ENCODE measurements at places on chromosomes 5 and 9.
A peak's percentile ranks its signal among the peaks of the same experiment; 100 is the strongest.

GRCh38 chr9:91302831-91303230, 58.9 kb downstream of the AUH start:
- peak; percentile 5 for DNase-seq

- no peak for DNase-seq
Measured at GRCh38 chr9:75147638-75148037, 59.3 kb downstream of the OSTF1 start.

DNA sequence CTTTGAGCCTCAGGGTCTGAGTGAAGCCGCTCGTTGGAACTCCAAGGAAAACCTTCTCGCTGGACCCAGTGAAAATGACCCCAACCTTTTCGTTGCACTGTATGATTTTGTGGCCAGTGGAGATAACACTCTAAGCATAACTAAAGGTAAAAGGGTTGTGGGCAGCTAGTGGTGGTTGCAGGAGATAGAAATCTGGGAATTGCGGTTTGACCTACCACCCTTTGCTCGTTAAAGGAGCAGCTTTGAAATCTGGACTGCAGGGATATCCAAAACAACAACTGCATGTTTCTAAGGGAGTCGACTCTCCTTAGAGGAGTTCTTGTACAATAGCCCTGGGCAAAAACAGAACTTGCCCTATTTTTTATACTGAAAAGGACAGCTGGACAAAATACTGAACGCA, 19.0 kb downstream of the ABL1 start:
- DNase-seq = no peak

DNA sequence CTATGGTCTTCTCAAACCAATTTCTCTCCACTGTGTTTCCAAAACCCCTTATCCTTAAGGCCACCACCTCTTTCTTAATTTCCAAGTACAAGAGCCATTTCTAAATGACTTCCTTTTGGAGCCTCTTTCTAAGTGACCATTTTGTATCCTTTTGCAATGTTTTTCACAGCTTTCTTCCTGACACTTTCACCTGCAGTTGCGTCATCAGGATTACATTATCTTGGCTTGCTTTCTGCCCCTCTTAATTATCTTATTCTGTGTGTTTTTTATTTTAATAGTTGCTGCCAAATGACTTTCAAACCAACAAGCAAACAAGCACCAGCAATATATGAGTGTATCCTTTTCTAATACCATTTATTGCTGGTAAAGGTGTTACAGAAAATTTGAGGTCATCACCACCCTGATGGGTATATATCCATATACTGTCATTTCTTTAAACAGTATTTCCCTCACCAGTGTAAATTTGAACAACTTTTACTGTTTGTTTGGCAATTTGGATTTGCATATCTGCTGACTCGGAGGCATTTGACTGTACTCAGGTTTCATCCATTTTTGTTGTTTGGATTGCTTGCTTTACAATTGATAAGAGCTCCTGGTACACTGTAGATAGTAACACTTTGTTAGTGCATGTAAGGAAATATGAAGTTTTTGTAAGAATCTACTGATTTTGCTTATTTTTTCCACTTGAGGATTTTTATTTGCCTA, 5.4 kb upstream of the ANXA1 start:
- DNase-seq = no peak

DNA sequence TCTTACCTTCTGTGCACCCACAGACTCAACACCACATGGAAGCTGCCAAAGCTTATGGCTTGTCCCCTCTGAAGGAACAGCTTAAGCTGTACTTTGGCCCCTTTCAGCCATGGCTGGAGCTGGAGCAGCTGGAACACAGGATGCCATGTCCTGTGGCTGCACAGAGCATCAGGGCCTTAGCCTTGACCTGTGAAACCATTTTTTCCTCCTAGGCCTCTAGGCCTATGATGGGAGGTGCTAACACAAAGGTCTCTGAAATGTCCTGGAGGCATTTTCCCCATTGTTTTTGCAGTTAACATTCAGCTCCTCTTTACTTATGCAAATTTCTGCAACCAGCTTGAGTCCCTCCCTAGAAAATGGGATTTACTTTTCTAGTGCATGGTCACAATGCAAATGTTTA, 461.4 kb upstream of the TYRP1 start:
- no peak for DNase-seq

- no peak for DNase-seq
Measured at GRCh38 chr9:34957492-34958410, at the start of gene PHF24. TSS of gene PHF24 (plus strand) at chr9:34958285. CDS start at chr9:34971299, 13,014 bp downstream.

DNA sequence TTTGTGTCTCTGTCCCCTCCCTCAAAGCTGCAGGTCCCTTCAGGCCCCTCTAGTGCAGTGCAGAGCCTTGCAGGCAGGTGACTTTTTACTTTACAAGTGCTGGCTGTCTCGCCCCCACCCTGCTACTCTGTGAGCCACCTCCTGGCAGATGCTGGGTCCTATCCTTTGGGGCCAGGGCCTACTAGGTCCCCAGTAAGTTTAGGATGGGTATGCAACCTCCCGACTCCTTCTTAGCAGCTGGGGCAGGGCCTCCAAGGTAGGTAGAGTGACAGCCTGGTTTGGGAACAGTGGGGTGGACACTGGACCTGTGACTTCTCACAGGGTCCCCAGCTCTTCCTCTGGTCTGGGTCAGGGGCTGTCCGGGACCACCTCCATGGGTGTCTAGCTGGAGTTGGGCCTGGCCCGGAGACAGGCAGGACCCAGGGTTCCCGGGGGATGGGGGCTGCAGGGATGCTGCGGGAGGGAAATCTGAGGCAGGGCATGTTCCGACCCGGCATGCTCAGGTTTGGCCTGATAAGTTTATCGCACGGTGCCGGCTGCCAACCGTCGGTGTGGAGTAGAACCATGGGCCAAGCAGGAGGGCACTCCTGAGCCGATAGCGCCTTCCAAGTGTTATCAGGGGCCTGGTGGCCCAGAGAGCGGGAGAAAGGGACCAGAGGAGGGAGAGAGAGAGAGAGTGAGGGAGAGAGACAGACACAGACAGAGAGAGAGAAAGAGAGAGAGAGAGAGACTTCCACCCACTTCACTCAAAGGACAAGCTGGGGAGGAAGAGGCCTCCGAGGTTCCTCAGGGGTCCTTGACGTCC, 20.5 kb downstream of the GFI1B start:
- no peak for DNase-seq

DNA sequence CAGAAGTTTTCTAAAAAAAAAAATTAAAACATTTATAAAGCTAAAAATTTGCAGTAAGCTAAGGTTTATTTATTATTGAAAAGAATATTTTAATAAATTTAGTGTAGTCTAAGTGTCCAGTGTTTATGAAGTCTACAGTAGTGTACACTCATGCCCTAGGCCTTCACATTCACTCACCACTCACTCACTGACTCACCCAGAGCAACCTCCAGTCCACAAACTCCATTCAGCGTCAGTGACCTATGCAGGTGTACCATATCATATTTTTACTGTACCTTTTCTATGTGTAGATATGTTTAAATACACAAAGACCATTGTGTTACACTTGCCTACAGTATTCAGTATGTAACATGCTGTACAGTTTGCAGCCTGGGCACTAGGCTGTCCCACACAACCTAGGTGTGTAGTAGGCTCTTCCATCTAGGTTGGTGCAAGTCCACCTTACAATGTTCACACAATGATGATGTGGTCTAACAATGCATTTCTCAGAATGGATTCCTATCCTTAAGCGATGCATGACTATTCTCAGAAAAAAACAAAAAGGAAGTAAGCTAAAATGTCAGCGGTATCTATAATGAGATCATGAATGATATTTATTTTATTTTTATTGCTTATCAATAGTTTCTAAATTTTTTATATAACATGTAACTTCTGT, 336.7 kb downstream of the AGTPBP1 start:
- DNase-seq = no peak

- DNase-seq = no peak
Measured at GRCh38 chr5:73950441-73950873, 324.5 kb downstream of the ARHGEF28 start.

DNA sequence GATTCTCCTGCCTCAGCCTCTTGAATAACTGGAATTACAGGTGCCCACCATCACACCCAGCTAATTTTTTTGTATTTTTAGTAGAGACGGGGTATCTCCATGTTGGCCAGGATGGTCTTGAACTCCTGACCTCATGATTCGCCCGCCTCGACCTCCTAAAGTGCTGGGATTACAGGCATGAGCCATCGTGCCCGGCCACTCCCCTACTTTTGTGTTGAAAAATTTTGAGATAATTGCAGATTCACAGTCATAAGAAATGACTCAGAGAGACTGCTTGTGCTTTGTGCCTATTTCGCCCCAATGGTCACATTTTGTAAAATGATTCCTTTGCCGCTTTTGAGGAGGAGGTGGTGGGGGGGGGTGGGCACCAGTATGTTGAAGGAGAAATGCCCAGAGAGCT, 48.1 kb upstream of the SH3PXD2B start:
- DNase-seq = no peak

GRCh38 chr5:150987746-150988145, 32.6 kb upstream of the GPX3 start:
- no peak for DNase-seq

DNA sequence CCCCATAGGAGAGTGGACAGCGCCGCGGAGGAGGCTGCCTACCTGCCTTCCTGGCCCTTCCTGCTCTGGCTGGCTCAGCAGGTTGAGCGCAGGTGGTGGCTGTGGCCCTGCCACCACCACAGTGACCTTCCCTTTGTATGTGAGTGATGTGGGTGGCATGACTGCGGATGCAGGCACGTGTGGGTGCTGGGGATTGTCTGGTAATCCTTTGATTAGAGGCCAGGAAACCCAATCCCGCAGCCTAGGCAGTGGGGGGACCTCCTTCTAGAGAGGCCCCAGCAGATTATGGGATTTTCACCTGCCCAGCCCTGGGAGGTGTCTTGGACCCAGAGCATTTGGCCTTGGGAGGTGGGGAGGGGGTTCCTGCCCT, 16.5 kb downstream of the RXRA start:
- DNase-seq = no peak

- no peak for DNase-seq
Measured at GRCh38 chr5:145506185-145506850, 328.8 kb downstream of the PRELID2 start.

DNA sequence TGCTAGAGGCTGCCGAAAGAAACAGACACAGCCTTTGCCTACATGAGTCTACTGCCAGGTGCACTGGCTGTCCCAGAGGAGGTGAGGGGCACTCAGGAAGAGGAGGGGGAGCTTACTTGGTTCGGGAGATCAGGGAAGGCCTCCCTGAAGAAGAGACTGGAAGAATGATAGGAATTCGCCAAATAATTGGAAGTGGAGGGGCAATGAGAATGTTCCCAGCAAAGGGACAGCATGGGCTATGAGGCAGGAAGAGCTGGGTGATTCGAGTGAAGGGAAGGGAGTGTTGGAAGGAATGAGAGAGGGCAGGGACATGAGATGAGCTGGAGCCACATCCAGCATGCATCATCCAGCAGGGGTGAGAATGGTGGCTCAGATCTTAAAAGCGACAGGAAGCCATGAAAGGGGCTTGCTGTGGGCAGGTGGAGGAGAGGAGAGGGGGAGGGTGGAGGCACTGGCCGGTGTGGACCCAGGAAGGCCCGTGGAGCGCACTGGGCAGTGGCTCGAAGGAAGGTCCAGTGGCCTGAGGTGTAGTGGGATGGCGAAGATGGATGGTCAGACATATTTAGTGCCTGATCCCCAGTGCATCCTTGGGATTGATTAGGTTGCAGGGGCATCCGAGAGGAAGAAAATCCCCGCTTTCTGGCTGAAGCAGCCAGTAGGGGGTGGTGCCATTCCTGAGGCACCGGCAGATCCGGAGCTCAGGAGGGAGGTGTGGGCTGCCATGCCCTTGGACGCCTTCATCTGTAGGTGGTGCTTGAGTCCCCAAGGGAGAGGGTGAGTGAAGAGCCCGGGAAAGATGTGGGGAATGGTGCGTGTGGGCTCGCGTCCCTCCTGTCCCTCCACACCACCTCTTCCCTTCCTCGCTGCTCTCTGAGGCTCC, 53.5 kb upstream of the GARNL3 start:
- no peak for DNase-seq

DNA sequence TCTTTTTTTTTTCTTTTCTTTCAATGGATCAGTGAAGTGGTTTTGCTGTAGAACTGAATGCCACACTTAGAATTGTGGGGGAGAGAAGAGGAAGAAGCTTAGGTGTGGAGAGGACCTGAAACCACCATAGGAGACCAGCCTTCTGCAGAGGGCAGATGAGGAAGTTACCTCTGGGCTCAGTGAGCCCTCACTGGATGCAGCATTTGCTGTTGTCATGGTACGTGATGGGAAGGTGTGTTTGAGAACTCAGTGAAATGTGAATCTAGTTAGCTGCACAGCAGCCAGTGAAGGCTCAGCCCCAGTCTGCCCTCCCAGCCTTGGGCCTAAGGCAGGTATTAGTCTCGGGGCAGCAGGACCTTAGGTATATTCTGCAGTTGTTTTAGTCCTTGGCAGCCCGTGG, 17.5 kb downstream of the CYFIP2 start:
- DNase-seq = no peak

- DNase-seq = no peak
Measured at GRCh38 chr9:116496167-116496566, 190.9 kb upstream of the TRIM32 start.

- no peak for DNase-seq
Measured at GRCh38 chr9:33686942-33687341, 108.4 kb upstream of the PRSS3 start.

- DNase-seq = no peak
Measured at GRCh38 chr9:135764731-135765130, 62.7 kb downstream of the KCNT1 start.

GRCh38 chr5:52827815-52828214, 40.1 kb downstream of the ITGA1 start:
- no peak for DNase-seq

DNA sequence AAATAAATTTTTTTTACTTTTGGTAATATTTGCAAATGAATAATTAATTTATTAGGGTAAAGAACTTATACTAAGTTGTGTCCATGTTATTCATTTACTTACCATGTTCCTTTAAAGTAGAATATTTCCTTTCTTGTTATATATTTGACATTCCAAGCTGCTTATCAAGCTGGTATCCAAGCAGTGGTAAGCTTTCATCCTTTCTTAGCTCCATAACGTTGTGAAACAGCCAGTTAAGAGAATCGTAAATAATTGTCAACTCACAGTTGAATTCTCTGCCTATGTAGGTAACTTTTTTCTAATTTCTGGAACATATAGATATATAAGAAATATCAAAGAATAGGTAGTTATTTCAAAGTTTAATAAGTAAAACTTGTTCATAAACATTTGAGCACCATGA, 36.4 kb downstream of the SLC30A5 start:
- no peak for DNase-seq

- DNase-seq = no peak
Measured at GRCh38 chr5:172187118-172188032, 649 bp downstream of the STK10 start.

GRCh38 chr5:6085341-6085860, 292.9 kb downstream of the MED10 start:
- no peak for DNase-seq

- DNase-seq = no peak
Measured at GRCh38 chr9:108072740-108073139, 583.2 kb upstream of the KLF4 start.

GRCh38 chr5:166074582-166075481, 2216.6 kb upstream of the WWC1 start:
- DNase-seq = no peak

All from skin of body (tissue), 3 donors.